ENCODE measurements at places on chromosomes 1 and 21. TPM values are rescaled to one million over a fixed set of nuclear protein-coding genes. Genes with fewer than 3 reads are reported as not detected.

Gene HMGN2
- 488 TPM for total RNA-seq

Gene C1orf226
- 9.3 TPM for total RNA-seq

Gene MFAP2
- 176 TPM for total RNA-seq

Gene DCDC2B
- total RNA-seq = not detected

Gene RNF2
- total RNA-seq = 41.3 TPM

Gene FCGR3B
- total RNA-seq = not detected

Gene VSIG8
- not detected for total RNA-seq

Gene CYP4A11
- not detected for total RNA-seq

Gene LCE1F
- total RNA-seq = not detected

Gene CYP4Z1
- total RNA-seq = not detected

Gene GJA5
- 2.2 TPM for total RNA-seq

Gene SPRR4
- not detected for total RNA-seq

Gene CCDC17
- 3.0 TPM for total RNA-seq

Gene KIAA0319L
- total RNA-seq = 68.5 TPM

DNA sequence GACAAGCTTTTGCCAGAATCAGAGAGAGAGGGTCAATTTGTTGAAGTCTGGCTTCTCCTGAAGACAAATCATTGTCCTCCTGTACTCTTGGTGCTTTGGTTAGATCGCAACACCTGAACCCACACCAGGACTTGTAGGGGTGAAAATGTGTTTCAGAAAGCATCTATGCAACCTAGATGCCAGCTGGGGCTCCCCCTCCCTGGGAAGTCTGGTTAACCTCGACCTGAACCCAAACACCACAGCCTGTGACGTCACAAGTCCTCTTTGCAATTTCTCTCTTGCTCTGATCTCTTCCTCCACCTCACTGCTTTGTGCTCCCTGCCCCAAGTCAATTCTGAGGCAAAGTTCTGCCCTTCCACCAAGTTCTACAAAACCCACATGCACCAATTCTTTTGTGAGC is 42.8 kb upstream of the USP24 start:
- no peak for DNase-seq

- DNase-seq = no peak
Observed at GRCh38 chr1:152179566-152179965, 20.5 kb upstream of the RPTN start.

- no peak for DNase-seq
Observed at GRCh38 chr1:162702628-162703027, 70.4 kb downstream of the DDR2 start.

DNA sequence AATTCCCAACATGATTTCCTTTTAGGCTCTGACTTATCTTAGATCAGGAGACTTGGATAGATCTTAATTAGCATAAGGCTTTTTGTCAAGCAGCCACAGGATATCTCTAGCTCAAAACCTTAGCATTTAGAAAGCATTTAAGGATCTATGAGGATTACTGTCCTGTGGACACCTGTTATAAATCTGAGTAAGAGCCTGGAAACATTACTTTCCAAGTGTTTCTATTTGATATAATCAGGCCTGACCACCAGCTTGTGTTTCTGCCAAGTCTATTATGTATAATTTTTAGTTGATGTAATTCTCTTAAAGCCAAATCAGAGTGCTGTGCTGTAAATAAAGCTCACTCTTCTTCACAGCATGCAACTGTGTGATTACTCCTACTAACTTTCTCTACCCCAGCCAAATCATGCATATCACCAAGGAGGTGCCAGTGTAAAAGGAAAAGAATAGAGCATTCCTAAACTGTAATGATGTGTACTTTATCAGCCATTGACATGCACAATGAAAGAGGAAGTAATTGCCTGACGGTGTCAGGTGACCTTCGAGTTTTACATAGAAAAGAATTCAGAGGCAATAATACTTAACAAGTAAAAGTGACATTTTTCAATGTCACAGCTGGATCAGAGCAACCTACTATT is 309.9 kb upstream of the PRMT6 start:
- DNase-seq = peak; percentile 14

GRCh38 chr1:94925561-94926125 is 1.3 kb downstream of the CNN3 start:
- peak; percentile 86 for DNase-seq

DNA sequence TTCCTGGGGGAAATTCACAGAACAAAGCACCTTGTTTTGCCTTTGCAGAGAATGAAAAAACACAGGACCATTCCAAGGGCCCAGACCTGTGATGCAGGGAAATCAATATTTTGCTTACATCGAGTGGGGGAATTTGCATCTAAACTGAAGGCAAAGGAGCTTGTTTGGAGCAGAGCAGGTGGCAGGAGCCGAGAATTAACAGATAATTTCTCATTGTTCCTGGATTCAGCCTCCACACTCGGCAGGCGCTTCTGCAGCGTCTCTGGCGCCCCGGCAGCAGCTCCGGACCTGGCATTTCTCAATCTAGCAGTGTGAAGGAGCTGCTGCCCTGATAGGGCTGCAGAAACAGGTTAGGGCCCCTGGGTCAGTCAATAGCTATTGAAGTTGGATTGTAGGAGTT is 2.0 kb upstream of the SYT6 start:
- DNase-seq = no peak

DNA sequence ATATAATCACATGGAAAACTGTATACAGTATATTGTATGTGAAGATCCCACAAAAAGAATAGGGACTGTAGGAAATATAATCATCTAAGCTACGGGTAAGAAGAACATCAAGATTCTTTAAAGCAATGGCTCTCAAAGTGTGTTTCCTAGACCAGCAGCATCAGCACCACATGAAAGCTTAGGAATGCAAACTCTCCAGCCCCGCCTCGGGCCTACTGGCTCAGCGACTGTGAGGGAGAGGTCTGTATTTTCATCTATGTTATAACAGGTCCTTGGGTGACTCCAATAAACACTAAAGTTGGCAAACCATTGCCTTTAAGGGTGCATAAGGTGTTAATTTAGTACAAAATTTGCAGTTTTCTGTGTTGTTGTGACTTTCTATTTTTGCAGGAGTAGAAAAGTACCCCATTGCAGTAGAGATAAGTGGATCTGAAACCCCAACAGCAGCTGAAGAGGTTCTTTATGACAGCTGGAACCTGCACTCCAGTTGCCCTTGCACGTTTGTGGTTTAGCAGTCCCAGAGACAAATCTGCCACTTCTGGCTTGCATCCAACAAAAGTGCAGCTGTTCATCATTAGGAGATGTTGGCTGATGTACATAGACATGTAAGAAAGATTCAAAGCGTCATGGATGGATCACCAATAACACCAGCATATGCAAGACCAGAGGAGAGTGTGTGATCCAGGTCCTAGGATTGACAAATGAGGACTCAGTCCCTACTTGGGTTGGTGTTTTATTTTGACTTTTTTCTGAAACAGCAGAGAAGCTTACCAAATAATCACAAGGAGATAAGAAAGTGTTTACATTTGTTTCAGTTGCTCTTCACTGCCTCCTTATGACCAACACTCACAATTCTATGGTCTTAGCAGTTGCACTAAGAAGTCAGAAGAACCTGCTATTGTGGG is 15.9 kb upstream of the IFNAR1 start:
- DNase-seq = no peak

GRCh38 chr1:4003846-4004505 is 103.9 kb upstream of the C1orf174 start:
- no peak for DNase-seq

- peak; percentile 22 for DNase-seq
Observed at GRCh38 chr1:80509965-80510522, 1290.7 kb upstream of the ADGRL2 start.

GRCh38 chr1:238778113-238778512 is 608.3 kb upstream of the CHRM3 start:
- DNase-seq = no peak

GRCh38 chr1:63721531-63722189 is 52.2 kb upstream of the ROR1 start:
- no peak for DNase-seq

- DNase-seq = no peak
Observed at GRCh38 chr1:175822580-175822979, 79.2 kb upstream of the TNR start.

DNA sequence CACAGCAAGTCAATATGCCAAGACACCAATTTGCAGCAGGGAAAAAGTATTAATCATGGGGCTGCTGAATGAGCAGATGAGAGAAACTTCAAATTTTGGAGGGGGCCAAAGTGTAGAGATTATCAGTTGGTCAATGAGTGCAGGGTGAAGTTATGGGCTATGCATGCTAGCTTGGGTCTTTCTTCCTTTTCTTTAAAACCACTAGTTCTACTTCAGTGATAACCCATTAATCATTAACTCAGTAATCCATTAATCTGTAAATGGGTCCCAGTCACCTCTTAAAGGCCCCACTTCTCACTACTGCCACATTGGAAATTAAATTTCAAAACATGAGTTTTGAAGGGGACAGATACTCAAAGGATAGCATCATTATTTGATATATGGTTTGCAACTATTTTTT is 688.6 kb upstream of the ADGRL4 start:
- DNase-seq = no peak

DNA sequence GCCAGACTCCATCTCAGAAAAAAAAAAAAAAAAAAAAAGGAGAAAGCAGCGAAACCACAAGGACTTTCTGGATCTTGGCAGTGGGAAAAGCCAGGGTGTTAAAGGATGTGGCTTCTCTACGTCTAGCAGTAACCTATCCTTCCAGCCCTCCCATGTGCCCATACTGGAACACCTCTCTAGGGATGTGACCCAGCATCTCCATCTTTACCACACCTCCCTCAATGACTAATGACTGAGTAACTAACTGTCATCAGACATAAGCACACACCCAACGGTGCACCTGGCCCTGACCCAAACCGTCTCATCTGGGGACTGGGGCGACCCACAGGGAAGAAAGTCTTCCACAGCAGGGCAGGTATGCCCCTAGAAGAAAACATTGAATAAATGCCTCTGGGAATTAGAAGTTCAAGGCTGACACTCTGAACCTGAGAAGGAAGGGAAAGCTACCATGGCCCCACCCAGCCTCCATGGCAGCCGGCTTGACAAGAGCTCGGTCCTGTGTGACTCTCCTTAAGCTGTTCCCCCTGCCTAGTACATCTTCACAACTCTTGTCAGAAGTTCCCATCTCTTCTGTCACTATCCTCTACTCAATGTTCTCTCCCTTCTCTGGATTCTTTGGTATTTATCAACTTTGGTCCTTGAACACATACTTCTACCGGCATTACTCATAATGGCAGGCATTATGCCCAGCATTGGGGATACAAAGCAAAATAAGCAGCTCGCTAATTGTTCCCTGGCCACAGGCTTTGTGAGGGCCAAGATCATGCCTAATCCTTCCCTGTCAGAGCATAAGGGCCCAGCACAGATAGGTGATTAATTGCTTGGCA is 14.8 kb upstream of the PAQR6 start:
- no peak for DNase-seq

- no peak for DNase-seq
Observed at GRCh38 chr1:93815366-93816110, 63.5 kb downstream of the DNTTIP2 start.

- DNase-seq = no peak
Observed at GRCh38 chr1:39680751-39681150, 8.8 kb upstream of the NT5C1A start.

GRCh38 chr1:8169364-8170058 is 143.4 kb upstream of the ERRFI1 start:
- DNase-seq = no peak

DNA sequence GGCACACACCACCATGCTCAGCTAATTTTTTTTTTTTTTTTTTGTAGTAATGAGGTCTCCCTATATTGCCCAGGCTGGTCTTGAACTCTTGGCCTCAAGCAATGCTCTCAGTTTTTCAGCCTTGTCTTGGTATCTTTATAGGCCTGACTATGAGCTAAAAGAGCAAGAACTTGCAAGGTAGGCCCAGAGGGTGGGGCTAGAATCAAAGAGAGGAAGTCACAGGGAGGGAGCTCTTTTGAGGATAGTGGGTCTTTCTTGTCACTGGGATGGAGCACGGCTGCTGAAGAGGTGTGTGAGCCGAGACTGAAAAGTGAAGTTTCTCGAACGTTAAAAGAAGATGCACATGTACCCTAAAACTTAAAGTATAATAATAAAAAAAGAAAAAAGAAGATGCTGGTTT is 260.0 kb upstream of the BEND5 start:
- DNase-seq = no peak

- no peak for DNase-seq
Observed at GRCh38 chr1:186550832-186551231, 89.9 kb upstream of the PDC start.

DNA sequence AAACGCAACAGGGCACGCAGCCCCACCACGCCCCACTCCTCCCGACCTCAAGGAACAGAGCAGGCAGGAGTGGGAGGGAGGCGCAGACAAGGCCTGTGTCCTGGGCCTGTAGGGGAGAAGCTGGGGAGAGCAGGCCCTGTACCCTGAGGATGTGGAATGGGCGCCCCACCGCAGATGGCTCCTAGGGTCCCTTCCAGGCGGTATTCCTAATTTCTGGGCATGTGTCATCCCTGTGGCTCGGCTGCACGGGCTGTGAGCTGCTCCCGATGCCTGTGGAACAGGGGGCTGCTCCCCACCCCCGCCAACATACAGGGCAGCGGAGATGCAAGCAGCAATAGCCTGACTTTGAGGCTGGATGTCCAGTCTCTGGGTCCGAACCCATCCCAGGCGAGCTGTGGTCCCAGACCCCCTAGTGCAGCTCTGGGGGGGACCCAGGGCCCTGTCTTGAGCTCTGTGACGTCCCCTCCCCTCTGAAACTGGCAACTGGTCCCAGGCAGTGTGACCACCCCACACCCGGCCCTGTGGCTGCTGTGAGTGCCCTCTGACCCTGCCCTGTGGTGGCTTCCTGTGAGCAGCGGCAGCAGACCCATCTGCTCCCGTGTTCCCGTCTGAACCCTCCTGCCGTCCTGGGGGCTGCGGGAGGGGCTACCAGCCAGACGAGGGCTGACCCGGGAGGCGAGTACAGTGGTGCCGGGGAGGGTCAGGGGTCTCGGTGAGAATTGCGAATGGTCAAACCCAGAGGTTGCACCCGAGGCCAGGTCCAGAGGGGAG is 13.9 kb upstream of the COL6A2 start:
- no peak for DNase-seq

DNA sequence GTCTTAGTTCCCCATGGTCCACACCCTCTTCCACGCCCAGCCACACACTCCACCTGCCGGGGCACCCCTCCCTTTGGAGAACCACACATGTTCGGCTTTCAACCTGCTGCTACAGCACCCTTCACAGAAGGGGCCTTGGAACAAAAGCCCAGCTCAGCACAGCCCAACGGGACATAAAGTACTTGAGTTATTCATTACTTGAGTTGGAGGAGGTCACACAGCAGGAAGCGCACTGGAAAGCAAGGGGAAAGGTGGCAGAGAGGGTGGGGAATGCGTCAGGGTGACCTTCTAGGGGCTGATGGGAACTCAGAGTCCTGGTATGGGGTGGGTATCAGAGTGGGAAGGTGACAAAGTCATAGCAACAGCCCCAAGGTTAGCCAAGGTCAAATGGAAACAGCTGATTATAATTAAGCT is 3.0 kb upstream of the ATP1B1 start:
- DNase-seq = no peak

- no peak for DNase-seq
Observed at GRCh38 chr1:65176591-65176990, 28.6 kb downstream of the AK4 start.

- DNase-seq = no peak
Observed at GRCh38 chr21:46081862-46082712, 15.8 kb upstream of the COL6A2 start.
